NCI-H187 treated with DMSO at 0.1 percent for 48 hours (cell line): ENCODE measurements at places on chromosomes 3 and 15.

DNA sequence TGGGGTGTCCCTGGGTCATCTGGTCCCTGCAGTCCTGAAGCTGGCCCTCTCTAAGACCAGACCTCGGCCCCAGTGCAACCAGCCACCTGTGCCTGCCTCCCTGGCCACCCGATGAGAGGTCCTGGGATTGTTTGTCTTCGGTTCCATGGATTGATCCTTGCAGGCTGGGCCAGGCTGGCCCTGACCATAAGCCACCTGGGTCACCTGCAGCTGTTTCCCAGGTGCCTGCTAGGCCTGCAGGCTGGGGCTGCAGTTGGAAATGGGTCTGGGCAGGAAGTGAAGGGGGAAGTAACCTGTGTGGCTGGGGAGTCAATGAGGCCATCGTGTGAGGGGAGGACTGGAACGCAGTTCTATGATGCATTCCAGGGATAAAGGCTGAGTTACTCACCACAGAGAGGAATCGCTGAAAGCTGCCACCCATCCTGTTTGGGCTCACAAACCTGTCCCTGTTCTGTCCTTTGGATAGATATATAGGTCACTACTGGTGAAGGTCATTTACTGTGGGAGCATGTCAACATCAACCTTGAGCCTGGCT, 30.9 kb upstream of the VPS8 start:
- DNase-seq: no peak

DNA sequence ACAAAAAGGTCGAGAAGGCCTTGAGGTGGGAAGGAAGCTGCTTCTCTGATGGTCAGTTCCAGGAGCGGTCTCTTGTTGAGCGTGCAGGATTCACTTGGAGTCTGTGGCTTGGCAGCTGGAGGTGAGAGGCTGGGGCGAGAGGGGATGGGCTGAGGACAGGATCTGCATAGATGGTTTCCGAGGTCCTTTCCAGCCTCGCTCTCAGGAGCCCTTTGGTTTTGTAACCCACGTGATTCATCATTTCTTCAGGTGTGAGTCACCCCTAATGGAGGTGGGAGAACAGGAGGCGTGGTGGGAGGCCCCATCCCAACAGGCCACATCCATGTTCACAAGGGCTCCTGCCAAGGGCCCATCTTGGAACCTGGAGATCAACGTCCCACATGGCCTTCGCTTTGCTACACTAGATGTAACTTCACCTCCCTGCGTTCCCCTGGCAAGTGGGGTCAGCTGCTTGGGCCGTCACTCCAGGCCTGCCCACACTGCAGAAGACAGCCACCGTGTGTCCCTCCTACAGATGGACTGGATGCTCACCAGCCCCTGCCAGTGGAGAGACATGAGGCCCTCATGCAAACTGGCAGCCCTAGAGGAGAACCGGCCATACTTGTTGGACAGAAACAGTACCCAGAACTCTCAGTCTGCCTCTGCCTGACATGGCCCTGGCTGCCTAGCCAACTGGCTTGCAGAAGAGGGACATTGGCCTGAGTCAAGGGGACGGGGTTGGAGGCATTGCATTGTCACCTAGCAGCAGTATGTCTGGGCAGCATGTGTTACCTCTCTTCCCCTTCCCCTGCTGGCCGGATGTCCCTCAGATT, 1.6 kb upstream of the PCSK6 start:
- DNase-seq: no peak

DNA sequence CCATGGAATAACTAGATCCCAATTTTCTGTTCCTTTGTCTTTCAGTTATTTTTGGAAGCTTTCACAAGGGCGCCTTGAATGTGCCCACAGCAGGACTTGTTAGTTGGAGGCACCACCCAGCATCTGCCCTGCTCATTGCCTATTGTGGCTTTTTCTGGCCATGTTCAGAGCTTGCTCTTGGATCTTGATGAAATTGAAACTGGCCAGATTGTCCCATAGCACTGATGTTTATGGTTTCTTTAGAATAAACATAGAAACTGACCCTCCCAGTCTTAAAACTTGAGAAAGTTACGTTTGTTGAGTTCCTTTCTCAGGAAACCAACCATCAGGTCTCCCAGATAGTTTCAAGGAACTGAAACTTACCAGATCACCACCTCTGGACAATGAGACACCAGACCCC, 474.7 kb downstream of the IL5RA start:
- no peak for DNase-seq

DNA sequence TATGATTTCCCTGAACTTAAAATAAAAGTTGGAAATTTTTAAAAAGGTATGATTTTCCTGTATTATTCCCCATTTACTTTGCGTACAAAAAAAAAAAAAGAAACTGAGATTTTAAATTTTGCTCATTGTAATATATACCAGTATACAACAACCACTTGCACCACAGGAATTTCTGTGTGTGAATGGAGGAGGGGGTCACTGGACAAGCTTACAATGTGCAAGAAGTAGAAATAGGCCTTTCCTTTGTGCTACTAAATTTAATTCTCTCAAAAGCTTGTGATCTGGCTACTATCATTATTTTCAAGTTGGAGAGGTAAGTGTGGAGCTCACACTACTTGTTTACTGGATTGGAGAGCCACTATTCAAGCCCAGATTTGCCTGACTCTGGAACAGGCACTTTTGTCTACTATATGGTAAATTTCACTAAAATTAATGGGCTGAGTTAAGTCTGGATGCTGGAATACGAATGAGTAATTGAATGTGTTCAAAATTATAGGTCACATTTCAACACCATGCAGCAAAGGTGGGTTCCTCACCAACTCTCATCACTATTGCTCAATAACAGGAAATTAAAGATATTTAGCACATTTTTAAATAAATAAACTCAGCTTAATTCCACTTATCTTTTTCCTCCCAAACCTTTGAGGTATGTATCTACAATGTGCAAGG, 148.0 kb upstream of the MBNL1 start:
- DNase-seq: no peak

DNA sequence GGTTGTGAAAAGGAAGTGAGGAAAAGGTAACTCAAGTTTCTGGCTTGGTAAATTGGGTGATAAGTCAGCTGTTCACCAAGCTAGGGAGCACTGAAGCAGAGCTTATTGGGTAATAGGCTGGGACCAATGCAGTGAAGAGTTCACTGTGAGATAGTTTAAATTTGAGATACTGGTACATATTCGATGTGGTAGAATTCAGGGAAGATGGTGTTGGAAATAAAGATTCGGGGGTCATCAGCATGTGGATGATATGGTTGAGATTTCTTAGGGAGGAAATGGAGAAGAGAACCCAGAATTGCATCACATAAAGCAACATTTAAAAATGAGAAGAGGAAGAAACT, 16.9 kb downstream of the MME start:
- DNase-seq: no peak

GRCh38 chr3:53170325-53171063, 9.5 kb downstream of the PRKCD start:
- no peak for DNase-seq

DNA sequence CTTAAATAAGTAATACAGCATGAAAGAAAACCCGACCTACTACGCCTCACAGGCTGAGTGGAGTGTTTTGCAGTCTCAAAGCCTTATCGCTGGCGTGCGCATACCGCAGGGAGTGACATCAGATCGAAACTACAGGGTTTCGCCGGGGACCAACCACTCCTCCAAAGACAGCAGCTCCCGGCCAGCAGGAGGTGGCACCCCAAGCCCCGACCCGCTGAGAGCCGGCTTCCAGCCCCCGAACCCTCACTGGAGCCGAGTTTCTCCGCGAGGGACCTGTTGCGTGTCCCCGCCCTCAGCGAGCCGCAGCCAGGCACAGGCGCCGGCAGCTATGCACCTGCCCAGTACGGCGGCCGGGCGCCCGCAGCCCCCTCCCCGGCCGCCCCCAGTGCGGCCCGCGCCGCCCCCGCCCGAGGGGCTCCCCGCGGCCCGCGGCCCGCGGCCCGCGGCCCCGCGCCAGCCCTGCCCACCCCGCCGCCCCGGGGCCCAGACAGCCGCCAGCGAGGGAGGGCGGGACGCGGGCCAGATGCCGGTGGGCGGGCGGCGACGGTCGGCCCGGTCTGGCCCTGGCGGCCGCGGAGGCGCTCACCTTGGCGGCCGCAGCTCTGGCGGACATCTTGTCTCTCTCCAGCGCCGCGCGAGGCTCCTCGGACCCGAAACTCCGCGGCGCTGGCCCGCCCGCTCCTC, 710 bp downstream of the TJP1 start:
- DNase-seq: no peak

- DNase-seq: no peak
Observed at GRCh38 chr3:192091831-192092230, 630.9 kb downstream of the PYDC2 start.

- DNase-seq: no peak
Observed at GRCh38 chr3:53828581-53828980, 17.6 kb downstream of the CHDH start.

DNA sequence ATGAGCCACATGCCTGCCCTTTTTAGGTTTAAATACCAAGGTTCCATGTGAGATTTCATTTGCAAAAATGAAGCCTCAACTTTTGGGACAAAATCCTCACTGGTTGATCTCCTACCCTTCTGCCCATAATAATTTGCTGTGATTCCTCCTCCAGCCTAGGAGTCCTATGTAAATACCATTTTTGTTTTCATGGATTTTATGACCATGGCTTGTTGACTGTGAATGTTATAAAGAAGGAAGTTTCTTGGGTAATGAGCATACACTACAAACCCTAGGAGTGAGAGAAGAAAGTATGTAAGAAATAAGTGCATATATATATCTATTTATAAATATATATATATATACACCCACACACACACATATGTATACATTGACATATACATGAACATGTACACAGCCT, 13.1 kb downstream of the RLBP1 start:
- DNase-seq: no peak

DNA sequence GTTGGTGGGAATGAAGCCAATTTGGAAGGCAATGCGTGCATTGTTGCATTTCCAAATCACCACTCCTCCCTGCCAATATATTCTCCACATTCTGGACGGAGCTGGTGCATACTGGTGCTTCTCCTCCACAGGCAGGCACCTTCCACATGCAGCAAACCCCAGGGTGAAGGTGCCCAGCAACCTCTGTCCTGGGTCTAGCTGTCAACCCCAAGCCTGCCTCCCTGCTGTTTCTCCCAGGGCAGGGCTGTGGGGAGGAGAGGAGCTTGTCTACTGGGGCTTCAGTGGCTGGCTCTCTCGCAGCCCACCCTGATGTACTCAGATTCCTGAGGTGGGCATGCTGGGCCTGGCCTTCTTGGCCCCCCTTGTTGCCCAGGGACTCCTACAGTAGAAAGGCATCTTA, 20.1 kb downstream of the GASK1A start:
- no peak for DNase-seq
